Prostate gland (tissue), 2 donors: ENCODE measurements at places on chromosomes 6 and 20. TPM values are rescaled to one million over a fixed set of nuclear protein-coding genes. Genes with fewer than 3 reads are reported as not detected.

- no peaks in the 10 kb centered on the region for H3K4me1 ChIP-seq
- peak within 1 kb of the TSS; percentile 90 for H3K27ac ChIP-seq
- H3K36me3 ChIP-seq, result no peaks in the 10 kb centered on the region
- H3K27me3 ChIP-seq, result no peaks in the 10 kb centered on the region
- peak; percentile 47 for DNase-seq
Observed at GRCh38 chr6:26087284-26088115, at the start of gene HFE. Gene HFE (plus strand): TSS chr6:26087429. CDS start chr6:26087441, 12 bp downstream.

DNA sequence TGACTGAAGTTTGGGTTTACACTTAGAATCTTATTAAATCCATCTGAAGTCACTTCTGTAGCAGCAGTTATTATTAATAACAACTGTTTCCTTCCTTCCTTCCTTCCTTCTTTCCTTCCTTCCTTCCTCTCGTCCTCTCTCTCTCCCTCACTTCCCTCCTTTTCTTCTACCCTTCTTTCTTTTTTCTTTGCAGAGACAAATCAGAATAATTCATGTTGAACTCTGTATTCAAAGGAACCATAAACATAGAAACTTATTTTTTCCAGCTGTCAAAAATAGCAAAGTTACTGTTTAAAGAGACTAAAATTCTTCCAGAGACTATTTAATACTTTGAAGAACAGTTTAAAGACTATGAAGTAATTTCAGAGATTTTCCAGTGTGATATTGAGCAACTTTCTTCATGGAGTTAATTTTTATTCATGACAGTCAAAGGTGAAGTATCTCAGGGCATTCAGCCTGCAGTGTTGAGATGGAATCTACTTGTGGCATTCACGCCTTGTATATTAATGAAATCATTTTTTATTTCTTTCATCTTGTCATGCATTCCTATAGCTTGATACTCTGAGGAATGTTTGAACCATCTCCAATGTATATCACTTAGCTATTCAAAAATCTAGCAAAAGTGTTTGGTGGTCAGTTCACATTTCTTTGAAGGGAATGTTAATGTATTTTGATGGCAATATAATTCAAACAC is 109.7 kb downstream of the BCAS1 start:
- no peak overlapping the region for H3K27ac ChIP-seq
- H3K4me1 ChIP-seq, result no peaks in the 10 kb centered on the region
- H3K4me3 ChIP-seq, result no peak overlapping the region
- H3K36me3 ChIP-seq, result no peaks in the 10 kb centered on the region
- no peaks in the 10 kb centered on the region for H3K27me3 ChIP-seq

DNA sequence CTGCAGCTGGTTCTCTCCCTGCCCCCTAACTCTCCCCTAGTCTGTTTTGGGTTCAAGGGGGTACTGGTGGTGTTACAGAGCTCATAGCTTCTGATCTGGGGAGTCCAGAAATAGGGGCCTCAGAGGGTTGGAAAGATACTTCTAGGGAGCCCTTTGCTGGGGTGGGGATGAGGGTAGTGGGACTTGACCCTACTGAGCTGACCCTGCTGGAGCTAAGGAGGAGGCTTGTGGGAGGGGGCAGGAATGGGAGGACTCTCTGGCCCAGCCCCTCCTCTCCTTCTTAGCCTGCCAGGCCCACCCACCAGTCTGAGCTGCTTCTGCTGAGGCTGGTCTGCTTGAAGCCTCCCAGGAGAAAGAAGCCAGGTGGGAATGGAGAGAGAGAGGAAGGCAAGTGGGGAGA is at the start of gene EGFL8:
EGFL8 (plus strand) TSS at position 301 of the 400 bp plus-strand sequence. CDS start 1,571 bp downstream, outside the sequence.
- no peak within 1 kb of the TSS for H3K27ac ChIP-seq
- DNase-seq, result no peak
- no peaks in the 10 kb centered on the region for H3K27me3 ChIP-seq
- H3K4me3 ChIP-seq, result no peak within 1 kb of the TSS
- H3K4me1 ChIP-seq, result no peaks in the 10 kb centered on the region
- H3K36me3 ChIP-seq, result no peaks in the 10 kb centered on the region

- H3K27ac ChIP-seq, result no peak overlapping the region
- no peaks in the 10 kb centered on the region for H3K4me1 ChIP-seq
- H3K36me3 ChIP-seq, result no peaks in the 10 kb centered on the region
- H3K27me3 ChIP-seq, result no peaks in the 10 kb centered on the region
- H3K4me3 ChIP-seq, result no peak overlapping the region
Observed at GRCh38 chr6:142954844-142955243, 9.9 kb upstream of the HIVEP2 start.

- no peaks in the 10 kb centered on the region for H3K27me3 ChIP-seq
- no peaks in the 10 kb centered on the region for H3K4me1 ChIP-seq
- no peaks in the 10 kb centered on the region for H3K36me3 ChIP-seq
- DNase-seq, result peak; percentile 7
- H3K27ac ChIP-seq, result no peak overlapping the region
Observed at GRCh38 chr20:5056801-5057599, 55.7 kb upstream of the SLC23A2 start.

- no peak overlapping the region for H3K4me3 ChIP-seq
- H3K27me3 ChIP-seq, result no peaks in the 10 kb centered on the region
- H3K27ac ChIP-seq, result no peak overlapping the region
- no peak for DNase-seq
Observed at GRCh38 chr6:127000631-127001030, 117.8 kb upstream of the RSPO3 start.

GRCh38 chr20:34716921-34717229 is 12.7 kb downstream of the TP53INP2 start:
- DNase-seq, result no peak
- no peak overlapping the region for H3K4me3 ChIP-seq
- no peak overlapping the region for H3K27ac ChIP-seq
- no peaks in the 10 kb centered on the region for H3K36me3 ChIP-seq

DNA sequence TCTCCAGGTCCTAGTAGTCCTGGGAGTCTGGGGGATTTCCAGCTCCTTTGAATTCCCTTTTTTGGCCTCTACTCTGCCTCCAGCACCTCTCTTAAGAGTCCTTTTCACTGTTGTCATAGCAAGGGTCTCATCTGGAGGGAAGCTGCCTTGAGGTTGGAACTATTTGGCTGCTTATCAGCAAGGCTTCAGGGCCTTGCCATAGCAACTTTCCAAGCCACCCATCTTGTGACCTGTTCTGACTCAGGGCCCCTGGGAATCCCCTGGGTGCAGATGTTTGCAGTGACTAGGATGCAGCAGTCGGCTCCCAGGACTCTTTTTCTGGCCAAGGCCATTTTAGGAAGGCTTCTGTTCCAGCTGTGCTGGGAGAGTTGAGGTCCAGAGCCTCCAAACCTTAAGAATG is 12.4 kb downstream of the PKIG start:
- H3K36me3 ChIP-seq, result peaks cover 4% of the 10 kb centered on the region
- no peak overlapping the region for H3K4me3 ChIP-seq
- no peak for DNase-seq
- H3K27me3 ChIP-seq, result no peaks in the 10 kb centered on the region
- H3K4me1 ChIP-seq, result no peaks in the 10 kb centered on the region

DNA sequence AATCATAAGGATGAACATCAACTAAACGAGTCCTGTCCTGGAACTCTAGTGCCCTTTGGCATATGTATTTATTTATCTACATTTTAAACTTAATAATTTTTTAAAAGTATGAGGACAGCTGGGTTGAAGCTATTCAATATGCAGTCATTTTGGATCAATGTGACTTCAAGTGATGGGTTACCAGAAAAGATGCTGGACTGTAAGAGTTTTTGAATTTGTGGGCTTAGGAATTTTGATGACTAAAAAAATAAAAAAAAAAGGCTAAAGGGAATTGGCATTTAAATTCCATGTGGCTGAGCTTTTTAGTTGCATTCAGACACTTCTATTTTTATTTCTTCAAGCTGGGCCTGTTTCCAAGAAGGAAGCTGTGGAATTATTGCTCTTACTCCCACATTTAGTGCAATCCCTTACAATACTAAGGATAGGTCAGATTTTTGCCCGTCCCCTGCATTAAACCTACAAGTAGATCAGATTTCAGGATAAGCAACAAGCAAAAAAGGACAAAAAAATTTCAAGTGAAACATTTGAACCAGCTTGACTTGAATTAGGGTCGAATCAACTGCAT is 704.2 kb upstream of the CITED2 start:
- H3K27me3 ChIP-seq, result no peaks in the 10 kb centered on the region
- H3K27ac ChIP-seq, result no peak overlapping the region
- DNase-seq, result no peak
- H3K36me3 ChIP-seq, result no peaks in the 10 kb centered on the region

GRCh38 chr20:2750491-2751251 is 49.8 kb downstream of the CPXM1 start:
- H3K4me1 ChIP-seq, result peaks cover 17% of the 10 kb centered on the region
- peak; percentile 56 for DNase-seq
- peak overlapping the region; percentile 92 for H3K27ac ChIP-seq
- H3K27me3 ChIP-seq, result no peaks in the 10 kb centered on the region
- H3K4me3 ChIP-seq, result peak overlapping the region; percentile 55

DNA sequence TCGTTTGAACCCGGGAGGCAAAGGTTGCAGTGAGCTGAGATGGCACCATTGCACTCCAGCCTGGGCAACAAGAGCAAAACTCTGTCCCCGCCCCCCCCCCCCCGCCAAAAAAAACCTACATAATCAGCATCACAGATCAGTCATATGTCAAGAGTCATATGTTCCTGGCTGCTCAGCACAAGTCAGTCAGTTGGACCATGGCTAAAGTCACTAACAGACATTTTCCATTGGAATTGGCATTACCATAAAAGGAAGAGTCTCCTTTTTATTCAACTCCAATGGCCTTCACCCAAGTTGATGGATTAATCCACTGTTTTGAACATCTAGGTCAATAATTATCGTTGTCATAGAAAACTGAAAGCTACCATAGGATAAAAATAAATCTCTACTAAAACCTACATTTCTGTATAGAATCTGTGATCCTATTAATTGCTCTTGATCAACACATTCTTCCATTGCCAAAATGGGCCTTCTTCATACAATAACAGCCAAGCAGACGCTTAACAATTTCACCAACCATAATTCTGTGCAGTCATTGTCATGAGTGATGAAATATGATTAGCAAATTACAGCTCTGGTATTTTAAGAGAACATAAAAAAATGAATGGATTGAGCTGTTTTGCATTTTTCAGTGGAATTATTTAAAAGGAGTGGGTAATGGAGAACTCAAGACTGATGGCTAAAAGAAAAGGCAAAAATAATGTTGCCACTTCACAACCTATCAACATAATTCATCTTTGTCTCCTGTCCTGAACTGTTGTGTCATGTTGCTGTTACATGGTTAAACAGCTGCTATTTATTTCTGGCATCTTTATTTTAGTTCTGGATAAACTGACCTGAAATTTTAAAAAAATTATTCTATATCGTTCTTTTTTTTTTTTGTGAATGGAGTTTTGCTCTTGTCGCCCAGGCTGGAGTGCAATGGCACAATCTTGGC is 555.5 kb upstream of the JARID2 start:
- H3K36me3 ChIP-seq, result no peaks in the 10 kb centered on the region
- DNase-seq, result no peak
- no peaks in the 10 kb centered on the region for H3K4me1 ChIP-seq
- H3K27ac ChIP-seq, result no peak overlapping the region
- no peaks in the 10 kb centered on the region for H3K27me3 ChIP-seq

GRCh38 chr6:21955053-21955595 is 341.7 kb downstream of the PRL start:
- no peak overlapping the region for H3K4me3 ChIP-seq
- no peaks in the 10 kb centered on the region for H3K27me3 ChIP-seq
- peak overlapping the region; percentile 52 for H3K27ac ChIP-seq
- H3K36me3 ChIP-seq, result no peaks in the 10 kb centered on the region
- no peak for DNase-seq
- H3K4me1 ChIP-seq, result peaks cover 12% of the 10 kb centered on the region

DNA sequence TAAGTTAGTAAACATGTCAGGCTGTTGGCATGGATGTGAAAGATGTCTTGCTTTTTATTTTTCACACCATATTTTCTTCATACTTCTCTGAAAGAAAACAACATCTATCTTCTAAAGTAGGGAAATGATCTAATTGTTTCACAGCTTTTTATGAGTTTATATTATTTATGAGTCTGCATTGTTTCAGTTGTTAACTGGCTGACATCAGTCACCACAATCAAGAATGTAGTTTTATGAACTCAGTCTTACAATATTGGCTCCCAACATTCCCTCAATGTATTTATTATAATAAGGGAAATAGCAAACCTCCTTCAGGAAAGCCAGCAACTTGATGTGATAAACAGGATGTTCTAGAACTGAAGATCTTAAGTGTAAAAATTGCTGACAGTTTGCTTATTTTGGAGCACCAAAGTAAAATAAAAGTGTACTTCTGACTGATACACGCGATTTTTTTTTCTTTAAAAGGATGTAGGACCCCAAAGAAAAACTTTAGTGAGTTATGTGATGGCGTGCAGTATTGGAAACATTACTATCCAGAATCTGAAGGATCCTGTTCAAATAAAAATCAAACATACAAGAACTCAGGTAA is 106.0 kb downstream of the ADGRG6 start:
- no peak overlapping the region for H3K4me3 ChIP-seq
- H3K36me3 ChIP-seq, result no peaks in the 10 kb centered on the region
- no peak overlapping the region for H3K27ac ChIP-seq
- no peaks in the 10 kb centered on the region for H3K4me1 ChIP-seq
- no peaks in the 10 kb centered on the region for H3K27me3 ChIP-seq
- no peak for DNase-seq

DNA sequence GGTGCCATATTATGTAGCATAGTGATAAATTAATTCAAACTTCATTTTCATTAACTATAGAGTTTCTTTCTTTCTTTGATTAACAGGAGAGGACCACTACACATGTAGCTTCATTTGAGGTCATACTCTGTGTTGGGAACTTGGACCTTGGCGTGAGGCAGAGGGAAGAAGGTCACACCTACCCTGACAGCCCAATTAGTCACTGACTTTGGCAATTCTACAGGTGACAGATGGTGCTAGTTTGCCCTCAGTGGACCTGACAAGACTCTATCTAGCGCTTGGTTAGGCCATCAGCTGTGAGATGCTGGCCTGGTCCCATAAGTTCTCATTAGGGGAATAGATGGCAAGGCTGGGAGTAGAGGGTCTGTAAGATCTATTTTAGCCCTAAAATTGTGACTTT is 14.2 kb downstream of the SLX4IP start:
- no peaks in the 10 kb centered on the region for H3K36me3 ChIP-seq
- no peak overlapping the region for H3K4me3 ChIP-seq
- H3K4me1 ChIP-seq, result no peaks in the 10 kb centered on the region
- DNase-seq, result no peak
- no peaks in the 10 kb centered on the region for H3K27me3 ChIP-seq
- H3K27ac ChIP-seq, result no peak overlapping the region

GRCh38 chr6:75117701-75118100 is 88.2 kb downstream of the COL12A1 start:
- H3K27ac ChIP-seq, result no peak overlapping the region
- no peaks in the 10 kb centered on the region for H3K4me1 ChIP-seq
- H3K4me3 ChIP-seq, result no peak overlapping the region
- DNase-seq, result no peak
- H3K36me3 ChIP-seq, result no peaks in the 10 kb centered on the region
- H3K27me3 ChIP-seq, result no peaks in the 10 kb centered on the region

The NFS1 gene
- 41.2 TPM for total RNA-seq

The TFAP2D gene
- total RNA-seq, result not detected

The HRH3 gene
- total RNA-seq, result 0.18 TPM

The HAO1 gene
- not detected for total RNA-seq

The SAMD5 gene
- total RNA-seq, result 2.2 TPM

The SLC22A16 gene
- 2.7 TPM for total RNA-seq
